AG09319 (cell line): ENCODE measurements at places on chromosomes 4 and X.

DNA sequence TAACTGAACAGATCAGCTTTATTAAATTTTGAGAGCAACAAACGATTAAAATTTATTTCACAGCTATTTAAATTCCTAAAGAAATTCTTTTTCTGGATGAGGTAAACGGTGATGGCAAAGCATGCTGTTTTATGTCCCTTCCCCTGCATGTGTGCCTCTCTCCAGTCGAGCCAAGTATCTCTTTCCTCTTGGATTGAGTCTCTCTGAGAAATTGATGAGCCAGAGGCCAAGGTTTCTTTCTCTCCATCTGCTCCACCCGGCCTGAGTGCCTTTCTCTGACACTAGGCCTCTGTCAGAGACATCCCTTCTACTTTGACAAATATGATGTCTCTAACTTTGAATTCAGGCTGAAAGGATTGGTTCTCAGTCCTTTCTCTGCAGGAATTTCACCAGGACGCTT, 42.6 kb upstream of the PARM1 start:
- DNase-seq = no peak

DNA sequence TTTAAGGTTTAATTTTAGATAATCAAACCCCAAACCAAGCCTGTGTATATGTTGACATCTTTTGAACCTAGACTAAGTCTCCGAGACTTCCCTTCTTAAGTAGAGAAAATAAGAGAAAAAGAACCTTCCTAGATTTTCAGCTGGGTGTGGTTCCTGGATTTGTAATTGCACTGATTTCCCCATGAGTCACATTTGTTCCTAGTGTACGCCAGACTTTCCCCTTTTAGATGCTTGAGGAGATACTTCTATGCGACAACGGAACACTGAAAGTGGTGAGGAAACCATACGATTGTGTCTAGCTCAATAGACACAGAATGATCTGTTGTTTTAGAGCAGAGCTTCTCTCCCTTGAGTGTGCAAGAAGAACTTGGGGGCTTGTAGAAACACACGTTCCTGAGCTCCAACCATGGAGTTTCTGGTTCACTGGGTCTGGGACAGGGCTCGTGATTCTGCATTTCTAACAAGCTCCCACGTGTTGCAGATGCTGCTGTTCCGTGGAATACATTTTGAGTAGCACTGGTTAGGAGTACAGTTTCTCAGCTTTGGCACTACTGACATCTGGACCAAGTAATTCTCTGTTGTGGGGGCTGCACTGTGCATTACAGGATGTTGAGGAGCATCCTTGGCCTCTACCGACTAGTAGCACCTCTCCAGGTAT, 87.1 kb downstream of the AMELX start:
- no peak for DNase-seq

DNA sequence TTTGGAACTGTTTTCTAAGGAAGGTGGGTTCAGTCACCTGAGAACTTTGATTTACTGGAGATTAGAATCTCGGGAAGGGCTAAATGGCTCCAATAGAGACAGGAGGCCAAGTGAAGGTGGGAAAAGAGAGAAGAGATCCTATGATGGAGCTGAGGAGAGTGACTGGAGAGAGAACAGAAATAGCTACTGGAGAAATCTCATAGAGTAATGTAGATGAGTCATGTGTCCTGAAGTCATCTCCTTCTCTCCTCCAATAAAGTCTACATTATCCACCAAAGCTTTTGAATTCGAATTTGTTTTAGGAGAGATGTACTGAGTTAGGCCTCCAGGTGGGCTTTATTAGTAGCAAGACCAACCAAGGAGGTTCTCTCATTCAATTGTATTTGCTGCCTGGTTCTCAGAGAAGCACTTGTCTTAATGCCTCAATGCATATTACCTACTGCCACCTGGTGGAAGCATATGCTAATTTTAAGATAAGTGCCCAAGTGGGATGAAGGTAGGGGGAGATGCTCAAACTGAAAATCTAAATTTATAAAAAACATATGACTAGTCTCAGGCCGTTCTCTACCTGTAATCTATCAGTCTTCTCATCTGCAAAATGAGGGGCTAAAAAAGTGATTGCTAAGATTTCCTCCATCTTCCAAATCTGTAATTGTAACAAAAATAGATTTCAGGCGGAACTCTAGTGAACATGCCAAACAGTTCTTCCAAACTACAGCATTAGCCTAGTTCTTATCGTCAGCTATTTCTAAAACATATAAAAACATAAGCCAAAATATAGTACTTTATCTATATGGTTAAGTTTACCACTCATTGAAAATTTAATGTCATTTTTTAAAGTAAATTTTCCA, 24.4 kb downstream of the TXK start:
- no peak for DNase-seq

DNA sequence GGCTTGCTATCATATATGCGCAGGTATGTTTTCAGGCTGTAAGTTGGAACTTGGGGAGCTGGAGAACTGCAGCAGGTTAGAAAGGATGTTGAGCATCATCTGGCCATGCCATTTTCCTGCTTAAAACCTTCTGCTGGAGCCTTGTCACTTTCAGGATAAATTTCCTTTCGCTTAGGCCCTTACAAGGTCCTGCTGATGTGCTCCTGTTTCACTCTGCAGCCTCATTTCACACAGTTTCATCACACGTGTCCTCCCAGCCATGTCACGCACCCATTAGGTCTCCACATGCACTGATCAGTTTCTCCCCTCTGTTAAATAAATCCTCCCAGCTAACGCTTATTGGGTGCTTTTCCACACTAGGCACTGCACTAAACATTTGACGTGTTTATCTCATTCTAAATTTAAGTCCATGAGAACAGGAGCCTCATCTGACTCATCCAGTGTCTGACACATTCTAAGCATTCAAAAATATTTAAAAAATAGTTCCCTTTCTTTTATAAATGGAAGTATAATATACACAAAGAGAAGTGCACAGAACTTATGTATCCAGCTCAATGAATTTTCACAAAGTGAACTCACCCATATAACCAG, 14.5 kb downstream of the SOD3 start:
- no peak for DNase-seq

DNA sequence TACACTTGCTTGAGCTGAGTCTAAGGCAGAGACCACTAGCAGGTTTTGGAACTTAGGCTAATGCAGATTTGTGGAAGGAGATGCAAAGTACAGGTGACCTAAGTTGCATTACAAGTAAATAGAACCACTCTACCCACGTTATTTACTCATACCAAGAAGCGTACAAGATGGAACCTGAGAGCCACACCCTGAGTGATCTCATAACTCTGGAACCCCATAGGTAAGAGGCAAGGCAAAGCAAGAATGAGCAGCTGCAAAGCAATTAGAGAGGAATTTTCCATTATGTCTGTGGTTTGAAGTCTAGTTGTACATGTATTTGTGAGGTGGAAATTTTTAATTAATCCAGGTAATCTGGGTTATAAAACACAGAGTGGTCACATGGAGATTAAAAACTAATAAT, 55.4 kb downstream of the CC2D2A start:
- DNase-seq = no peak

GRCh38 chr4:152083338-152083737, 322.5 kb upstream of the GATB start:
- DNase-seq = no peak

GRCh38 chr4:62676962-62677361, 1476.8 kb downstream of the ADGRL3 start:
- no peak for DNase-seq

GRCh38 chr4:174697896-174698295, 131.2 kb downstream of the GLRA3 start:
- DNase-seq = no peak

GRCh38 chr4:167020410-167020809, 213.9 kb downstream of the SPOCK3 start:
- DNase-seq = no peak

GRCh38 chrX:91080822-91081221, 353.8 kb upstream of the PABPC5 start:
- DNase-seq = no peak

- DNase-seq = no peak
These were observed 44.8 kb downstream of the PPP2R2C start for GRCh38 chr4:6427439-6428090.

DNA sequence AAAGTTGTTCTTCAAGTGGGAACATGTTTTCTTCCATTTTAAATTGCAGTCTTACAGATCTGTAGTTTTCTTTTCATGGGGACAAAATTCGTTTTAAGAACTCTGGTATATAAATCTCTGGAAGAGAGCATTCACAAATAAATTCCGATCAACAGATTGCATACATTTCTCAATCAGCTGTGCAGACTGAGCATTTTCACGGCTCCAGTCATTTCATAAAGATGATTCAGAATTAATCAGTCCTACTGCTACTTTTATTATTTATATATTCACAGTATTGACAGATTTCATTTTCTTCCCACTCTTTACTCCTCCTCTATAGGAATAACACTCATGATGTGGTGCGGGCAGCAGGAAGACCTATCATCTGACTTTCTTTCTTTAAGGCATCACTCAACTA, 534.9 kb upstream of the FTHL17 start:
- DNase-seq = no peak

DNA sequence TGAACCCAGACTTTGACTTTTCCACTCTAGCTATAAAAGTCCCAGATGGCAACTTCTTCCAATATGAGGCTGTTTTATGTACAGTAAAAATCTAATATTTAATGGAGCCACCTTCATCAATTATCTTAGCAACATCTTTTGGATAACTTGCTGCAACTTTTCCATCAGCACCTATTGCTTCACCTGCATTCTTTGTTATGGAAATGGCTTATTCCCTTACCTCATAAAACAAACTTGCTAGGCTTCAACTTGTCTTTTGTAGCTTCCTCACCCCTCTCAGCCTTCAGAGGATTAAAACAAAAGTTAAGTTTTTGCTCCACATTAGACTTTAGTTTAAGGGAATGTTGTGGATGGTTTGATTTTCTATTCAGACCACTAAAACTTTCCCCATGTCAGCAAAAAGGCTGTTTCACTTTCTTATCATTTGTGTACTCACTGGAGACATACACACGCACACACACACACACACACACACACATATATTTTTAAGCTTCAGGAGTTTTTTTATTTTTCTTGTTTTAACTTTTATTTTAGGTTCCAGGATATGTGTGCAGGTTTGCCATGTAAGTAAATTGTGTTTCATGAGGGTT, 1296.1 kb upstream of the PABPC4L start:
- no peak for DNase-seq

GRCh38 chr4:121192013-121192412, 27.9 kb upstream of the TNIP3 start:
- DNase-seq = no peak

- no peak for DNase-seq
These were observed 428.8 kb downstream of the NKX6-1 start for GRCh38 chr4:84070289-84070688.

GRCh38 chr4:16118090-16118489, 34.3 kb upstream of the PROM1 start:
- DNase-seq = no peak

DNA sequence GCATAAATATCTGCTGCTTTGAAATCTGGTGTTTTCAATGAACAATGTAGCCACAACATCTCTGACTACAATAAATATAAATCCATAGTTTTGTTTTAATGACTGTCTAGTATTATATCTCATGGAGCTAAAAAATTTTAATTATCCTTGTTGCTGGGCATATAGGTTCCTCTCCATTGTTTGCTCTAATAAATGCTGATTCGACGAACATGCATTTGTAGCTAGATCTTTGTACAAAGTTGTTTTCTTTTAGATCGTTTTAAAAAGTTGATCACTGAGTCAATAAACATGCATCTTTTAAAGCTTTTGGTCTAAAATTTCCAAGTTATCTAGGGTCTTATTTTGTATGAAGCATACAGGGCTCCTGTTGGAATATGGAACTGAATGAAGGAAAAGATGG, 130.5 kb upstream of the GPR101 start:
- DNase-seq = no peak

- DNase-seq = no peak
These were observed 40.5 kb downstream of the AGA start for GRCh38 chr4:177401658-177402273.

- DNase-seq = no peak
These were observed 26.2 kb downstream of the DLG3 start for GRCh38 chrX:70470850-70471289.

DNA sequence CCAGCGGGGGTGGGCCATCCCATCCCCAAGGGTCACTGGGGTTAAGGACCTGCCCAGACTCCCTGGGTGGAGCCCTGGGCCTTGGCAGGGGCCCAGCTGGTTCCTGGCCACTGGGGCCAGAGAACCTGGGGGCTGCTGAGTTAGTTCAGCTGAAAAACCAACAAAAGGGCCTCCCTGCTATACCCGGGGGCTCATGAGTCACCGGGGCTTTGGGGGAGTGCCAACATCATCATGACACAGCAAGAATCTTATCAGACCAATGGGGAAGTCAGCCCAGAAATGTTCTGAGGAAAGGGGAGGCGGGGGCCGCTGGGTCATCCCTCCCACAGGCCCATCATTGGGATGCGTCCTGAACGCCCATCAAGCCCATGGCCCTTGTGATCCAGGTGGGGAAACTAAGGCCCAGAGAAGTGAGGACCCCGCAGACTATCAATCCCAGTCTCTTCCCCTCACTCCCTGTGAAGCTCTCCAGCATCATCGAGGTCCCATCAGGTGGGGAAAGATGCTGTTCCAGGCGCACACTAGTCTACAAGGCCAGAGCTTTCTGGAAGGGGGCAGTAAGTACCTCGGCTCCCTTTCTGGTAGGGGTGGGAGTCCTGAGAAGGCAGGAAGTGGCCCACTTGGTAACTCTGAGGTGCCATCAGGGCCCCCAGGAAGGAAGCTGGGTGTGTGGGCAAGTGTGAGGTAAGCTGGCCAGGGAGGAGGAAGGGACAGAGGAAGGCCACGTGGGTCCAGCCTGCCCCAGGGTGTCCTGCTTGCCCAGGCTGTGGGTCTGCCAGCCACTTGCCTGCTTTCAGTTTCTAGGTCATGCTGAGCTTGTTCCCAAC, 4.5 kb downstream of the G6PD start:
- DNase-seq = peak; percentile 86

DNA sequence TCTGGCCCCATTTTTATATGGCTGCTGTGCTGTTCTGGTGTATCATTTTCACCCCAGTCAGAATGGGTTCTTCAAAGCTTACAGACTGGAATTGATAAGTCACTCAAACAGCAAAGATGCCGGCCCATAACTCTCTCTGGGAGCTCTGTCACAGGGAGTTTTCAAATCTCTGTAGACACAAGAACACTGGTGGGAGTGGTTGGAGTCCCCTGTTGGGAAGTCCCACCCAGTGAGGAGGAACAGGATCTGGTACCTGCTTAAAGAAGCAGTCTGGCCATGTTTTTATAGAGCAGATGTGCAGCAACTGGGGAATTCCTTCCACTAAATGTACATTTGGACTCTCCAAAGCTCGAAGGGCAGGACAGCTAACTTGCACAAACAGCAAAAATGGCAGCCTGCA, 69.3 kb upstream of the UGT2B7 start:
- no peak for DNase-seq

DNA sequence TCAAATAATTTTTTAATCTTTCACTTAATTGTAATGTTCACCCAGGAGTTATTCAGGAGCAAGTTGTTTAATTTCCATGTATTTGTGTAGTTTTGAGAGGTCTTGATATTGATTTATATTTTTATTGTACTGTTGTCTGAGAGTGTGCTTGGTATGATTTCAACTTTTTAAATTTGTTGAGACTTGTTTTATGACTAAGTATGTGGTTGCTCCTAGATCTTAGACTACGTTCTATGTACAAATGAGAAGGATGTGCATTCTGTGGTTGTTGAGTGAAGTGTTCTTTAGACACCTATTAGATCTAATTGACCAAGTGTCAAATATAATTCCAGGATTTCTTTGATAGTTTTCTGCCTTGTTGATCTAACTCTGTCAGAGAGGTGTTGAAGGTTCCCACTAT, 353.3 kb upstream of the GNPDA2 start:
- no peak for DNase-seq
